ENCODE measurements at places on chromosomes 12 and 14. TPM values are rescaled to one million over a fixed set of nuclear protein-coding genes. Genes with fewer than 3 reads are reported as not detected.

DNA sequence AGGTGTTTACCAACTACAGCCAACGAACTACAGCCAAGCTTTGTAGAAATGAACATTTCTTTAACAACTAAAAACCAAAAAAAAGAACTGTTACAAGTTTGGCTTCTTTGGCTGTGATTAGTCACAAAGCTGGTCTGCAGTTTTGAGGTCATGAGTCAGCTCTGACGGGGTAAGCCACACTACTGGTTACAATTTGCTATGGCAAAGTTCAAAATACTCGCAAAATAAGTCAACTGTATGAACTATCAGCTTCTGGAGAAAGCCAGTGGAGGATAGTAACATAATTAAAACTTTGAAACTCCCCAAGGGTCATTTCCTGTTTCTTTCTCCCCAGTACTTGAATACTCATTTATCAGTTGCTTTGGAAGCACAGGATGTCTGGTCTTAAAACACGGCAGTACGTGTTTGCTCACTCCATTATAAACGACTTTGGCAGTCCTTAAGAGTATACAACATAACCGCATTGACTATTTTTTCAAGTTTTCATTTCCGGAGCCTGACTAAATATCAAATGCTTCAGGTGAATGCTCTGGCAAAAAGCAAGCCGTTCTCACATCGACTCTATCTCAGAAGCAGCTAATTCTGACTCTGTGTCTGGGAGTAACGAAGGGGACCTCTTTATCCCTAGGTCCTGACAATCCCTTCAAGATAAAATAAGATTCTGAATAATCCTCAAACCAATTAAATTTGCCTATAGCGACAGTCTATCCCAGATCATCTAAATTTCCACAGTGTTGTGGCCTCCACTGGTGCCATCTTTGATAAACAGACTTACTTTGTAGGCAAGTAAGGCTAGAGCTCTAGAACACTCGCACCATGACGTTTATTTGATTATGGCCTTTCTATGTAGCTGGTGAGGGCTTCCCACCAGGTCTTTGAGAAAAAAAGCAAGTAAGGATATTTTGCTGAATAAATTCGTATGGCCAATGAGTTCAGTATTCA, 10.6 kb downstream of the PHLDA1 start:
- H3K4me1 ChIP-seq, result peaks cover 38% of the 10 kb centered on the region
- peaks cover 2% of the 10 kb centered on the region for H3K36me3 ChIP-seq
- peak overlapping the region; percentile 98 for H3K27ac ChIP-seq
- DNase-seq, result peak; percentile 73
- no peaks in the 10 kb centered on the region for H3K27me3 ChIP-seq
- H3K4me3 ChIP-seq, result peak overlapping the region; percentile 42

CCDC197 gene
- not detected for total RNA-seq

DNA sequence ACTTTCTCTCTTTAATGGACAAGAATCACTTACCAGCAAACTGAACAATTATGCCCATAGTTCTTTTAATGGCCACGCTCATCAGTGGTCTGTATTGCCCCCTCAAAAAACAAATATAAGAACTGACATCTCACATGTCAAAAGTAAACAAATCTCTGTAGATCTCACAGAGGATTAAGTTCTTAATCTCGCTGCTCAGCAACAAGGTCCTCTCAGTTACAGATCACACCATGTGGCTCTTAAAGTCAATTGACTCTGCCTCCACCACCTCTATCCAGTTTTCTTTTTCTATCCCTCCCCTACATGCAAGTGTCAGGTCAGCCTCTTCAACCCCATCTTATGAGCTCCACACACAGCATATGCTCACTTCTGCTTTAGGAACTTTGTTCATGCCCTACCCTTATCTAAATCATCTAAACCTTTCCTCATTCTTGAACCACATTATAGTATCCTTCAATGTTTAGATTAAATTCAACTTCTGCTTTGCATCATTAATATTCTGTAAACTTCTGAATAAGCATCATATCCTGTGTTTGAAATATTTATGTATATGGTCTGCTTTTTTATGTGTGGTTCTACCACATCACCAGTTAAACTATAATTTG, 7.2 kb downstream of the ADAM20 start:
- no peaks in the 10 kb centered on the region for H3K36me3 ChIP-seq
- no peak overlapping the region for H3K27ac ChIP-seq
- DNase-seq, result no peak
- no peaks in the 10 kb centered on the region for H3K27me3 ChIP-seq

TAS2R19 gene
- total RNA-seq, result 3.1 TPM

DNA sequence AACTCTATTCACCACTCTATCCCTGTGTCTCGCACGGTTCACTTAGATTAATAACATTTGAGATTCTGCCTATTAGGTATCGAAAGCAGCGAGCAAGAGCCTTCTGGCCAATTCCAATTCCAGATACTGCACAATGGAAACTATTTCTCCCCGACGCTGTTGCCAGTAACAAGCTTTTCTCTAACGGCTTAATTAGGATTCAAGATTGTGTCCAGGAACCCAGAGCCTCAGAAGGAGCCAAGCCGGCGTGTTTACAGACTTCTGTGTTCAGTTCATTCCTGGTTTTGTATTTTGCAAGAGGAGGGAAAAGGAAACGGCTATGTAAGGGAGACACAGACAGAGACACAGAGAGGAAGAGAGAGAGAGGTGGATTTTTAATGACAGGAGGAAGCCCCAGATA, 185.6 kb downstream of the DICER1 start:
- DNase-seq, result no peak
- no peak overlapping the region for H3K27ac ChIP-seq
- no peak overlapping the region for H3K4me3 ChIP-seq
- H3K4me1 ChIP-seq, result no peaks in the 10 kb centered on the region

MYL2 gene
- not detected for total RNA-seq

DNA sequence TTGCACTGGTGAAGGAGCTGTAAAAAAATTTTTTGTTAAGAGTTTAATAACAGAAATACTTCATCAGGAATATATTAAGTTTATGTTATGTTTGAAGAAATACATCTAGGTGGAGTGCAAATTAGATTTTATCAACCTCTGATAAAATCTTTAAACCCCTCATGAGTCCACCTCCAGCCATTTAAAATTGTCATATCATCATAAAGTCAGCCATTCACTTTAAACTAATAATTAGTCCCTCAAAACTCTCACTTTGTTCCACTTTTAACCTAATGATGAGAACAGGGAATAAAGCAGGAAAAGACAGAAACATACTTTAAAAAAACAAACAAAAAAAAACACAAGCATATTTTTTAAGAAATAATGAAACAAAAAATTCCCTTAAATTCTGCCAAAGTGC, 25.1 kb downstream of the ZFC3H1 start:
- DNase-seq, result no peak
- peaks cover 56% of the 10 kb centered on the region for H3K36me3 ChIP-seq
- H3K4me3 ChIP-seq, result no peak overlapping the region
- H3K4me1 ChIP-seq, result peaks cover 17% of the 10 kb centered on the region
- H3K27me3 ChIP-seq, result no peaks in the 10 kb centered on the region

DNA sequence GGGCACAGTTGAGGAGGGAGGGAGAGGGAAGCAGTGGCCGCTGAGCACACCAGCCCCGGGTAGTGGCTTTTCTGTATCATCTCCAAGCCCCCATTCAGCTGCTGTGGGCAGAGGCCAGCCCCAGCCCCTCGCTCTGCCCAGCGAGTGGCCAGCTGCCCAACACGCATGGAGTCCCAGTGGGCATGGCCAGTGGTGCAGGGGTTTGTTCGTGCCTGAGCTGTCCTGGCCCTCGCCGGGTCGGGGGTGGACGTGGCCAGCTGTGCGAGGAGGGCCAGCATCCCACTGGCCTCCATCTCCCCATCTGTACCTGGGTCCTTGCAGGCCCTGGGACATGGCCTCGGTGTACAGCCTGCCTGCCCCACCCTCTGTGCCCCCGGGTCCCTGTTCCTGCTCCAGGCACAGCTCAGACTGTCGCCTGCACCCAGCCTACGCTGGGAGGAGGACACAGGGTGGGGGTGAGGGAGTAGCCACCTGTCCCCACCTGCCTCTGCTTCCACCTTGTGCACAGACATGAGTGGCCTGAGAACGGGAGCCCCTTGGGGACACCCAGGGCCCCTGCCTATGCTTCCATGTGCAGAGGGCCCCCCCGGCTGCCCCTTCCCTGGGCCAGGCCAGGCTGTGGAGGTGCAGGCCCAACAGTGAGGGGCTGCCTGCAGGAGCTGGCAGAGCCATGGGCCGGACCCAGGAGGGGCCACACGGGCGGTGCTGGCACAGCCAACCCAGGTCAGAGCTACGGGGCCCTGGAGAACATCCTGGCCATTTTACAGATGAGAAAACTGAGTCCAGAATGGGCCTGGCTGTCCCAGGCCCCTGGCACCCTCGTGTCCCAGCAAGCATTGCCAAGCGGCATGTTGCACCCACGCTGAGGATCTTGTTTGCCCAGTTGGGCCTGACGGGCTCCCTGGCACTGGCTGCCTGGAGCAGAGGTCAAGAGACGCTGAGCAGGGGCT, 4.3 kb downstream of the INF2 start:
- peaks cover 22% of the 10 kb centered on the region for H3K36me3 ChIP-seq
- peak overlapping the region; percentile 69 for H3K4me3 ChIP-seq
- no peaks in the 10 kb centered on the region for H3K27me3 ChIP-seq
- peaks cover 57% of the 10 kb centered on the region for H3K4me1 ChIP-seq

DNA sequence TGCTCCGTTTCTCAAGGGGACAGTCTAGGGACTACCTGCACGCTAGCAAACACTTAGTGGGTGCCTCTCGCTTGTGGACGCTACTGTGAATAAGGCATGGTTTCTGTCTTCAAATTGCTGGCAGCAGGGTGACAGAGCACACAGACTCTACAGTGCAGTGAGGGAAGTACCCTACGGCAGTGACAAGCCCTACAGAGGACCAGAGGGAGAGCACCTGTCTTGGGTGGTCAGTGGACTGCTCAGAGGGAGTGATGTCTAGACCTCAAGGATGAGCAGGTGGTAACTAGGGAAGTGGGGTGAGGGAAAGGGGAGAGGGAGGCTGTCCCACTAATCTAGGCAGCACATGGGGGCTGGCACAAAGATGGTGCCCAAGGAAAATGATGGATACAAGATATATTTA, 160.5 kb downstream of the RBM19 start:
- peaks cover 1% of the 10 kb centered on the region for H3K36me3 ChIP-seq
- no peak for DNase-seq
- no peak overlapping the region for H3K4me3 ChIP-seq
- no peaks in the 10 kb centered on the region for H3K27me3 ChIP-seq
- no peaks in the 10 kb centered on the region for H3K4me1 ChIP-seq
- no peak overlapping the region for H3K27ac ChIP-seq

DNA sequence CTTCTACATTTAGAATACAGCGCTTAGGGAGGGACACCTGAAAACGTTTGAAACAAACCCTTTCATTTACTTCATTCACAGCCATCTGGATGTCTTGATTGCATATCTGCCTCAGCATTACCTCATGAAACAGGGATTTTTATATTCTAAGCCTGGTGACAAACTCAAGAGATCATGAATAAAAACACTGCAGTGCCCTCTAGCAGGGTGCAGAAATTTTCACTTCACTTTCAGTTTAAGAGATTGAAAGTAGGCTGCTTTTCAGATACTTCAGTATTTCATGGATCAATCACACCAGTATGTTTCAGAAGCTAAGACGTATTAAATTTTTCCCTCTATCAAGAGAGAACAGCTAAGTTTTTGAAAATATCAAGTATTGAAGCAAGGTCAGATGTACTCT, 467.8 kb downstream of the MDGA2 start:
- no peaks in the 10 kb centered on the region for H3K36me3 ChIP-seq
- H3K4me3 ChIP-seq, result no peak overlapping the region
- H3K27ac ChIP-seq, result no peak overlapping the region
- H3K27me3 ChIP-seq, result no peaks in the 10 kb centered on the region
- DNase-seq, result no peak
- H3K4me1 ChIP-seq, result no peaks in the 10 kb centered on the region
